NCI-H526 treated with DMSO at 0.1 percent for 48 hours (cell line): ENCODE measurements at places on chromosomes 1 and 21.
A peak's percentile ranks its signal among the peaks of the same experiment; 100 is the strongest.

DNA sequence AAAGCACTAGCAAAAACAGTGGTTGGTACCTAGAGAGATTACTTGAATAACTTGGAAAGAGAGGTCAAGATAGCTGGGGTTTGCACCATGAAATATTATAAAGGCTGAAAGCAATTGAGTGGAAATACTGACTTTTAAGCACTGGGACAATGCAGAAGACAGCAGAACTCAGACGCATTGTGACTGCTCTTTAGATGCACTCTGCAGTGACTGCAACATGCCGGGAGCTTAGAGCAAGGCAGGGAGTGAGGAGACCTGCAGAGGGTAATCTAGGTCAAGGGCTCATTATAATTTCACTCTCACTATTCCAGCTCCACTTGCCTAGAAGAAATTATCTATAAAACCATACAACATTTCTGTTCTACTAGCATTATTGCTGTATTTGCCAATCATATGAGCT is 36.6 kb downstream of the OLFM3 start:
- DNase-seq, result no peak

GRCh38 chr1:215544566-215544965 is 22.5 kb upstream of the KCTD3 start:
- DNase-seq, result no peak

DNA sequence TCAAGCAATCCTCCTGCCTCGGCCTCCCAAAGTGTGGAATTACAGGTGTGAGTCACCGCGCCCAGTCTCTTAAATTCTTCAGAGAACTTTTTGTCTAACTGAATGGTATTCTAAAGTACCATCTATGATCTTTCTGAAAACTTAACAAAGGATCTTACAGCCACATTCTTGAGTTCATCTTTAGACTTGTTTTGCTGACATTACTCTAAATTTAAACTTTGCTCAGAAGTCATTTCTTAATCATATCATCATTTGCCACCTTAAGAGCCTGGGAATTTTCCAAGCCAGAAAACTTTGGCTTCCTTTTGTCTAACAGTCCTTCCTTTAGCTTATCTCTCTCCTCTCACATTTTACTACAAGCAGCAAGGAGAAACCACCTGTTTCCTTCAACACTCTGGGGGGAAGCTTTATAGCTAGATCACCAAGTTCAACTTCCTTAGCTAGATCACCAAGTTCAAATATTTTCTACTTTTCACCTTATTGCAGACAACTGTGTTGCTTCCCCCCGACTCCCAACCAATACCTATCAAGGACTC is 5.4 kb upstream of the ZBTB8A start:
- DNase-seq, result no peak

DNA sequence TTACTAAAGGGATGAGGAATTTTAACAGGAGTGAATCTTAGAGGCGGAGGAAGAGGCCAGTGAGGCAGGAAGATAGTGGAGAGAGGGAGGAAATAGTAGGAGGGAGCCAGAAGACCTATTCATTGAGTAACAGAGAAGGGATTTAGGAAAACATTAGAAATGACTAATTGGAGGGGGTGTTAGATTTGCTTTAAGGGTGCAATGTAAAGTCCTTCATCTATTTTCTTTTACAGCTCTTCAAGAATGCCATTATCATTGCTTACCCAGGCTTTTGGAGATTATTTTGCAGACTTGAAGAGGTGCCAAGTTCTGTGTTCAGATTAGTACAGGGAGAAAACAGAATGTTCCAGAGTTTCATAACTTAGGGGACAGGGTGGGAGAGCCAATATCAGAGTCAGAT is 33.8 kb downstream of the OR10J1 start:
- no peak for DNase-seq

DNA sequence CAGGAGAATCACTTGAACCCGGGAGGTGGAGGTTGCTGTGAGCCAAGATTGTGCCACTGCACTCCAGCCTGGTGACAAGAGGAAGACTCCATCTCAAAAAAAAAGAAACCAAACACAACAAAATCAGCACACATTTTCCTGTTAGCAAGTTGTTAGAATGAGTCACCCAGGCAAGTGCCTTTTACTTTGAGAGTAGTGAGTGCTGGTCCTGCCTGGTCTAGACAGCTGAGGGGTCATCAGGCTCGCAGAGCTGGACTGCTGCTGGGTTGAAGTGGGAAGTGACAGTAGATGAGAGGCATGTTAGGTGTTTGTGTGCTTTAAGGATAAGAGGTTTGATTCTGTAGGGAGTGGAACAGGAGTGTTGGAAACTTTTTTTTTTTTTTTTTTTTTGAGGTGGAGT is 31.9 kb downstream of the GNPAT start:
- DNase-seq, result no peak

DNA sequence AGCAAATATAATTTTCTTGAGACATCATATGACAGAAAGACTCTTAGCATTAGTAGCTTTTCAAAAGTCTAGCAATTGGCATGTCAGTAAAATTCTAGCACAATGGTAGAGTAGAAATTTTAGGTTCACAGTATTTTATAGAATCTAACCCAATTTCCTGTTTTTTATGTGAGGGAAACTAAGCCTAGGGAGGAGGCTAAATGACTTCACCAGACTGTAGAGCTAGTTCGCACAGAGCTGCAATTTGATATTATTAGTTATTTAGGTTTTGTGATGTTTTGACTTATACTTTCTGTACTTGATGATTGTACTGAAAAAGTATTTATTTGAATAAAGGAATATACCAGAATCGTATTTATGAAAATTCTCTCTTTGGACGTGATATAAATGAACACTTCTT is 68.5 kb downstream of the CACHD1 start:
- DNase-seq, result no peak

GRCh38 chr1:50531027-50531426 is 107.8 kb upstream of the DMRTA2 start:
- DNase-seq, result no peak

DNA sequence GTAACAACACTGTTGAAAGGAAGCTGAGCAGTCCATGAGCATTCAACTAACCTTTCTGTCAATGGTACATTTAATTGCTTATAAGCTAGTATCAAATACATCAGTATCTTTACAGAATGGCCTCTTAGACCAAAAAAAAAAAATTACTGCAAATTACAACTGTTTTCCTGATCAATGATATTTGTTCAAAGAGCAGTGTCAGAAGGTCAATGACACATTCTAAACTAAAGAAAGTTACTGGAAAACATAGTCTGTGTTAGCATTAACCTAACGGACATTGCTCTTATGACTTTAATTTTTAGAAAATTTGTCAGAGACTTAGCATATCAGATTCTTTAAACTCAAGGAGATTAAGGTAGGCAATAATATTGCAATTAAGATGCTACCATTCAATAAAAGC is 162.5 kb downstream of the KCNT2 start:
- no peak for DNase-seq

DNA sequence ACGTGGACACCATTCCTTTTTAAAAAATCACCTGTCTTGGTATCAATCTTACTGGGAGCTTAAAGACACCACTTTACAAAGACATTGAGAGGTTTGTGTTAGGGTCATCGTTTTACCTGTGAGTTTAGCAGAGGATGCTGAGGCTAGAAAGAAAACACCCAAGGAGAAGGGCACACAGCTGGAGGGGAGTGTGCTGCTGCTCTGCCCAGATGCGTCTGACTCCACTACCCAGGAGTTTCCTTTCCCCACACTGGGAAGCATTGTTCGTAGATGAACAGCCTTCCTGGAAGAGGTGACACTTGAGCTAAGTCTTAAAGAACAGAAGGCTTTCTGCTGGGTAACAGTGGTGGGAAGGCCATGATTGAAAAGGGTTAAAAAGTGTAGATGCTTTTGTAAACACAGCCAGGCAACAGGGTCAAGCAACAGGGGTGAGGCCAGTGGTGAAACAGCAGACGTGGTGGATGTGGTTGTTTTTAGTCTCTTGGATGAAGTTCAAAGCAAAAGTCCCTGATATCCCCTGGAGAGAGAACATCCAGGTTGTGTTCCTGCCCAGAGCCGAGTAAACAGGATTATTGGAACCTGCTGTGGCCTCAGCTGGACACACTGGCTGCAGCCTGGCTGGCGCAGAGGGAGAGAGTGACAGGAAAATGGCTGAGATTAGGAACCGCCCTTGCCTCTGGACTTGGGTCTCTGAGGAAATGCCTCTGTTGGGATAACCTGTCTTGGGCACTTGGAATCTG is 198.6 kb upstream of the JUN start:
- DNase-seq, result no peak

DNA sequence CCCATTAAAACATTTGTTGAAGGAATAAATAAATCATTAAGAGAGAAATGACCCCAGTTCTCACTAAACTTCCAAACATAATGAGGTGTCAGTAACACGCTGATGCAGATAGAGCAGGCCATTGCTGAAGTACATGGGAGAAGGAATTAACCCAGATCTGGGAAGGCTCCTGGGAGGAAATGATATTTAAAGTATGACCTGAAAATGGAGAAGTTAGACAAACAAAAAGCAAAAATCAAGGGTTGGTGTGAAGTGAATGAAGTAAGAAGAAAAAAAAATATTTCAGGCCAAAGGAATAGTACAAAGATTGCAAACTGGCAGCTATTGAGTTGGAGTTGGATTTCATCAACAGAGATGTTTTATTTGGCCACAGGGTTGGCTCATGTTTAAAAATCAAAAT is 71.4 kb downstream of the RGS2 start:
- DNase-seq, result no peak

DNA sequence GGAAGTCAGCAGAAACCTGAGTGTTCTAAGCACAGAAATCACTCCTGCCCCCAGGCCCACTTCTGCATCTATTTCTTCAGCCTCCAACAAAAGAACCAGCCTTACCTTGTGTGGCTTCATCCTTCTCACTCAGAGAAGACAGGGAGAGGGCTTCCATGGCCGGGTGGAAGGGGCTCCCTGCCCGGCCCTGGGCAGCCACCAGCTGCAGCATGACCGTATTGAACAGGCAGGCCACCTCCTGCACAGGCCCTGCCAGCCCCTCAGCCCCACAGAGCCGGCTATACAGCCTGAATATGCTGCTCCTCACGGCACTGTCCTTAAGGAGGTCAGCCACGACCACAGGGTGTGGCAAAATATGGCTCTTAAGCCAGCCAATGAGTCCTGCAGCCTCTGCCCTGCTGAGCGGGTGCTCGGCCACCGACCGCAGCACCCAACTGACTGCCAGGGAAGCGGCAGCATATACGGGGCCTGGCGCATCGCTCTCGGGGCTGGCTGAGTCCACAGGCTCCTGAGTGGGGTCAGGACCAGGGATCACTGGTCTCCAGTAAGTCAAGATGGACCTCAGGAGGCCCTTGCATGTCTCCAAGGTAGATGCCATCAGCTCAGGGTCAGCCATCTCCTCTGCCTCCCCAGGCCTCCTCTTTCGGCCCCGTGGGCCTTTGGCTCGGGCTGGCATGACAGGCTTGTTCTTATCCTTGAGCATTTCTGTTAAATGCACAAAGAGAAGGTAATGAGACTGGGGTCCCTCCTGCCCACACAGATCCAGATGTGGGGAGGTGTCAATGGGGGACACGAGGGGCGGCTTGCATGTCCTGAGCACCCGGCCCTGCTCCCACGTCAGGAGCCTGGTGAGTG is 17.9 kb downstream of the MRAP start:
- no peak for DNase-seq

DNA sequence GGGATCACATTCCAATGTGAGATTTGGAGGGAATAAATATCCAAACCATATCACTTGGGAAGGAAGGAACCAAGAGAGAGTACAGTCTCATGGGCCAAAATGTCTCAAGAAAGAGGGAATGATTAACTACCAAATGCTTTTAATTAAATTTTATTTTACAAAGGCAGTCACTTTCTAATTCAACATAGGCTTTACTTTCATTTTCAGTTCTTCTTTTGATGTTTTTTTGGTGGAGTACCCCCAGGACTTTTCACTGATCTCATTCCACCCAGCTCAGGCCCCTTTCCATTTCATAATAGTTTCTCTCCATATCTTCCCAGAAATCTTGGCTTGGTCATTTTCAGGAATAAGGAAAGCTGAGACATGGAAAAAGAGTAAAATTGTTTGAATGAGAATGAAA is 5.1 kb upstream of the SLAMF7 start:
- DNase-seq, result no peak

GRCh38 chr1:223401873-223402789 is 8.9 kb downstream of the CCDC185 start:
- DNase-seq, result no peak

DNA sequence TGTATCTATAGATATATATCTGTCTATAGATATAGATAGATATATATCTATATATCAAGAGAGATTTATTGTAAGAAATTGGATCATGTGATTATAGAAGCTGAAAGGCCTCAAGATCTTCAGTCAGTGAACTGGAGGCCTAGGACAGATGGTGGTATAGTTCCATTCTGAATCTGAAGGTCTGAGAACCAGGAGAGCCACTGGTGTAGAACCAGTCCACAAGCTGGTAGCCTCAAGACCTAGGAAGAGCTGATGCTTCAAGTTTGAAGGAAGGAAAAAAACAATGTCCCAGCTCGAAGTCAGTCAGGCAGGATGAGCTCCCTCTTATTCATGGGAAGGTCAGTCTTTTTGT is 213.2 kb upstream of the JUN start:
- no peak for DNase-seq

DNA sequence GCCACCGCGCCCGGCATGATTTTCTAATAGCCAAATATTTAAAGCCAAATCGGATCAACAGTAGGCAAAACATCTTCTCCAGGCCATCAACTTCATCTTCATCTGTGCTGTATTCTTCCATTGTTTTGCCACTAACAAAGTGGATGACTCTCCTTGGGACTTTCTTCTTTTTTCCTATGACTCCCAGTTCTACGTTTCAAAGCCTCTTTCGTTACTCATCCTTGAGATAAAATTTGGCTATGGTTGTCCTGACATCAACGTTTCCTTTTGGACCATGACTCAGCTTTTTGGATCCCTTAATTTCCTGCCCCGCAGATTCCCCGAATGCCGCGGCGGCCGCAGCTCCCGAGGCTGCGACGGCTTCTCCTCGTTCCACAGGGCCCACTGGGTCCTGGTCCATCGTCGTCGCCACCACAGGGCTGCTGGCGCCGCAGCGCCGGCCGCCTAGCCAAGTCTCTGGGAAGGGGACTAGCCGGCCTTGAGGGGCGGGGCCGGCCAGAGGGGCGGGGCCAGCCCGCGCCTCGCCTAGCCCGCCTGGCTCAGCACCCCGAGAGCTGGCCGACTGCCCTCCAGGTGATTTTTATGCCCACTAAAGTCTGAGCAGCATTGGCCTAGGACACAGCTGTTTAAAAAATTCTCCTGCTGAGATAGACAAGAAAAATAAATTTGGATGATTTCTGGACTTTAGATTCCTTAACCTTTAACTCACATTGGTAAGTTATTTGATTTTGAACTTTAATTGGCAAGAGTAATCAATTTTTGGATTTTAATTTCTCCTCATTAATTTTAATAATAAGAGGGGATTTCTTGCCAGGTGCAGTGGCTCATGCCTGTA is 93.9 kb downstream of the ADCY10 start:
- DNase-seq, result peak; percentile 78

GRCh38 chr1:14495996-14496395 is 102.5 kb upstream of the KAZN start:
- DNase-seq, result no peak

- no peak for DNase-seq
Observed at GRCh38 chr1:231953660-231954059, 327.1 kb downstream of the DISC1 start.

GRCh38 chr1:173478094-173478674 is 1.0 kb downstream of the PRDX6 start:
- peak; percentile 71 for DNase-seq

- no peak for DNase-seq
Observed at GRCh38 chr1:228465571-228466146, 21.5 kb upstream of the RNF187 start.
